ENCODE measurements at places on chromosomes 5 and 9. TPM values are rescaled to one million over a fixed set of nuclear protein-coding genes. Genes with fewer than 3 reads are reported as not detected.

Gene TICAM2
- total RNA-seq: 0.40 TPM

- DNase-seq: no peak
Measured at GRCh38 chr5:38768412-38769211, 77.2 kb upstream of the OSMR start.

DNA sequence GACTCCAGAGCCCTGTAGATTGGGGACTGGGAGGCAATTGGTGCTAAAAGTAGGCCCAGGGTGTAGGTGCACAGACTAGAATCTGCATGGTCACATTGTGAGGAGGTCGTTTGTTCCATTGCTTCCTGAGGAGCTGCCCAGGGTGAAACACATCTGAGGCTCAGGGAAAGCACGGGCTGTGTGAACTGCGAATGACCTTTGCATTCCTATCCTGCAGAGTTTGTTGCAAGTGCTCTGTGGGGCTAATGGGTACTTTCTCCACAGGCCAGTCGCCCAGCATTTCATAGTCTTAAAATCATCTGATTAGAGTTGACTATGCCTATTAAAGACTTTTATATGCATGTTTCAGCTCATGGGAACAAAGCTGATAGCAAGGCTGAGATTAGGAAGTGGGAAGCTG is 14.4 kb upstream of the SLC46A2 start:
- DNase-seq: no peak

Gene ARL14EPL
- total RNA-seq: not detected

GRCh38 chr9:131366761-131367401 is 27.0 kb upstream of the PRRC2B start:
- no peak for DNase-seq

GRCh38 chr9:74772121-74772520 is 115.6 kb downstream of the TRPM6 start:
- no peak for DNase-seq

- DNase-seq: peak; percentile 15
Measured at GRCh38 chr5:31413030-31413812, 118.7 kb downstream of the DROSHA start.

- DNase-seq: no peak
Measured at GRCh38 chr9:130629443-130630070, 34.8 kb upstream of the PRDM12 start.

- no peak for DNase-seq
Measured at GRCh38 chr5:124438903-124439281, 307.5 kb downstream of the ZNF608 start.

DNA sequence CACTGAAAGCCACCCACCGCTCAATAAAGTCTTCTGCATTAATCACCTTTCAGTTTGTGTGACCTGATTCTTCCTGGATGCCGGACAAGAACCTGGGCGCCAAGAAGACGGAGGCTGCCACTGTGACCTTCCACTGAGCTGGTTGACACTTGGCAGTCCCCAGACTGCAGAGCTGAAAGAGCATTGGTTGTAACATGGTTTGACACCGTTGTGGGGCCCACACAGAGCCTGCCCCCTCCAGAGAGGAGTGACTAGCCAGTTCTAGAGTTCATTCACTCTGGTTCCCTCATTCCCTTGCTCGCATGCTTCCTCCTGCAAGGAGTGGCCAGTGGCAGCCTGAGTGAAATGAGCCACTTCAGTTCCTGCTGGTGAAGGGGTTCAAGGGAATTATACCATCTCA is 86.2 kb upstream of the ANXA1 start:
- no peak for DNase-seq

Gene NDOR1
- total RNA-seq: 29.4 TPM

DNA sequence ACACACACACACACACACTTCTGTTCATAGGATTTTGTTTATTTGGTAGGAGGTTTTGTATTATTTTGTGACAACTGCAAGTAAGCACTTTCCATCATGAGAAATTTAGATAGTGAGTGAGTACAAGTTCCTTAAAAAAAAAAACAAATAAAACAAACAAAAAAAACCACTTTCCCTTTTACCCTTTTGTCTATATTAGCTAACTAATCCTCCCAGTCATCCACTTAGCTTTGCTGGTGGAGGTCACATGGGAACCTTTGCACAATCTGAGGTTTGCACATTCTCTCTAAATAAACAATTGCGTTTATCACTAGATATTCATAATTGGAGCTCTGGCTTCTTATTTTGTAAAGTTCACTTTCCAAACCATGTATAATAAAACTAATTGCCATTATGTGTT is 6.8 kb downstream of the ITGA1 start:
- no peak for DNase-seq

- DNase-seq: no peak
Measured at GRCh38 chr9:20781092-20781491, 97.0 kb downstream of the FOCAD start.

GRCh38 chr5:58457050-58457449 is 2.8 kb downstream of the PLK2 start:
- no peak for DNase-seq

Gene ARRDC1
- 38.2 TPM for total RNA-seq

DNA sequence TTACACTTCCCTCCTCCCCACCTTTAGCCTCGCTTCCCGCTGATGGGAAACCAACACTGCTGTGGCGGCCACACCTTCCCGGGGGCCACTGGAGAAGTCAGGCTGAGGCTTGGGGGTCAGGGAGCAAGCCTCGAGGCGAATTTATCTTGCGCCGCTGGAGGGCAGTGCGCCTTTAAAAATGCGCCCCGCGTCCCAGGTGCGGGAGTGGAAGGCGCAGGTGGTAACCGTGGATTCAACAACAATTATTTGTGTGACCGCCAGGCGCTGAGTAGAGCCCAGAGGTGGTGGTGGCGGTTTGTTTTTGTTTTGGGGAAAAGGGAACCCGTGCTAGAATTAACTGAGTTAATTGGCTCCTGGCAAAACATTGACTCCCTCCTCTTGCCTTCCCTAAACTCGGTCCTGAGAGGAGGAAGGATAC is 1.1 kb downstream of the CFAP77 start:
- peak; percentile 83 for DNase-seq

Gene CCIN
- total RNA-seq: not detected

DNA sequence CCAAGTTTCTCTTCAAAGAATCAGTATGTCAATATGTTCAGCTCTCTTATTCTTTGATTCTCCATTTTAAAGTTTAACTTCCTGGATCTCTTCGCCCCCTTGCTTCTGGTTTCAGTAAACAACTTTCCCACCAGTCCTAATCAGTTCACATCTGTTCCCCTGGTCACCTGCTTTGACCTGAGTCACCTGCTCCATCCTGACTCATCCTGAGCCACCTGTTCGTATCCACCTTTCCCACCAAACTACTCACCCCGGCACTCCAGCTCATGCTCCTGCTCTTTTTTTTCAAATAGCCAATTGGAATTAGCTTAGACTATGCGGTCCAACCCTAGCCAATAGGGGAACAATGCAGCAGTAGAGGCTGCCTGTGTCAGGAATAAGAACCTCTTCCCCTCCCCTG is 23.6 kb upstream of the CSF1R start:
- no peak for DNase-seq
